ENCODE measurements at places on chromosomes 7 and 10.
A peak's percentile ranks its signal among the peaks of the same experiment; 100 is the strongest.

- no peak for DNase-seq
Observed at GRCh38 chr10:62844280-62845011, 28.3 kb upstream of the EGR2 start.

- DNase-seq, result no peak
Observed at GRCh38 chr10:12925845-12926244, 75.7 kb downstream of the CCDC3 start.

GRCh38 chr10:13067431-13067830 lies 32.5 kb upstream of the OPTN start:
- no peak for DNase-seq

DNA sequence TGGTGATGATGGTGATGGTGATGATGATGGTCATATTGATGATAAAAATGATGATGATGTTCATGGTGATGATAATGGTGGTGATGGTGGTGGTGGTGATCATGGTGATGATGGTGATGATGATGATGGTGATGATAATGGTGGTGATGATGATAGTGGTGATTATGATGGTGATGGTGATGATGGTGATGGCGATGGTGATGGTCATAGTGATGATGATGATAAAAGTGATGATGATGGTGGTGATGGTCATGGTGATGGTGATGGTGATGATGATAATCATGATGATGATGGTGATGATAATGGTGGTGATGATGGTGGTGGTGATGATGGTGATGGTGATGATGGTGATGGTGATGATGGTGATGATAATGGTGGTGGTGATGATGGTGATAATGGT lies 478.7 kb downstream of the TYW1 start:
- no peak for DNase-seq

GRCh38 chr7:47757921-47758411 lies 176.1 kb upstream of the TNS3 start:
- DNase-seq, result no peak

- DNase-seq, result no peak
Observed at GRCh38 chr7:22447762-22448161, 52.2 kb downstream of the STEAP1B start.

DNA sequence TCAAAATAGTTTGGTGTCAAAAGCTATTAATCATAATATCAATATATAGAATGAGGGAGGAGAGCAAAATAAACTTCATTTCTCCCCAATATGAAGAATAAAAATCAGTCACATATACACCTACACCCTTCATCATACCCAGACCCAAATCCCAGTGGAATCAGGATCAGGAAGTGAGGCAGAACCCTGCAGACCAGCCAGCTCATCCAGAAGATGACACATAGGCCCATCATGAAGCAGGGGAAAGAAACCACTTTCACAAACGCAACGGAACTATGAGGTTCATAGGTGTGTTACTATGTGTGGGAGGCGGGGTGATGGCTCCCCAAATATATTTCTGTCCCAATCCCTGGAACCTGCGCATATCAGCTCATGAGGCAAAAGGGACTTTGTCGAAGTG lies 89.0 kb downstream of the RSU1 start:
- DNase-seq, result no peak

GRCh38 chr10:129968853-129969183 lies 4.7 kb upstream of the EBF3 start:
- DNase-seq, result peak; percentile 39

DNA sequence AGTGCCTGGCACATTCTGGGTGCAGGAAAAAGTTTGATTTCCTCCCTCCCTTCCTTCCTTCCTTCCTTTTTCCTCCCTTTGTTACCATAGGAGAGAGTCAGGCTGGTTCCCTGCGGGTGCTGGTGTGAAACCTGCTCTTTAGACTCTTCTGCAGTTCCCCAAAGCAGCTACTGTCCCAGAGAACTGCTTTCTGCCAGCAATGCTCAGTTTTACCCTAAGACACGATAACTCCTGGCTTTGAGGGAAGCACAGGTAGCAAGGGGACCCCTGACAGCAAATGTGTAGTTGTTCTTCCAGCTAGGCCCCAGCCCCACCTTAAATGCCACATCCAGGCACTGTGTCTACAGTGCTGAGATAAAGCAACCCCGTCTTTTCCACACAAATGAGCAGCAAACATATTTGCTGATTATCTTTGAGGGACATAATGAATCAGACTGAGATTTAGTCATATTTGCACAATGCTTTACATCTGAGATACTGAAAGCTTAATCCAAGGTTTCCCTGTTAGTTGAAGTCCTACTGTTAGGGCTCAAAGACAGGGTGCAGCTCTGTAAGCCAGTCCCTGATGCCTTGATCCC lies 55.5 kb downstream of the MET start:
- no peak for DNase-seq

- no peak for DNase-seq
Observed at GRCh38 chr7:96497567-96497966, 175.7 kb upstream of the SLC25A13 start.

GRCh38 chr10:126080879-126081411 lies 184.6 kb downstream of the FANK1 start:
- DNase-seq, result no peak

- peak; percentile 60 for DNase-seq
Observed at GRCh38 chr7:100583132-100584053, 2.5 kb downstream of the LRCH4 start.

DNA sequence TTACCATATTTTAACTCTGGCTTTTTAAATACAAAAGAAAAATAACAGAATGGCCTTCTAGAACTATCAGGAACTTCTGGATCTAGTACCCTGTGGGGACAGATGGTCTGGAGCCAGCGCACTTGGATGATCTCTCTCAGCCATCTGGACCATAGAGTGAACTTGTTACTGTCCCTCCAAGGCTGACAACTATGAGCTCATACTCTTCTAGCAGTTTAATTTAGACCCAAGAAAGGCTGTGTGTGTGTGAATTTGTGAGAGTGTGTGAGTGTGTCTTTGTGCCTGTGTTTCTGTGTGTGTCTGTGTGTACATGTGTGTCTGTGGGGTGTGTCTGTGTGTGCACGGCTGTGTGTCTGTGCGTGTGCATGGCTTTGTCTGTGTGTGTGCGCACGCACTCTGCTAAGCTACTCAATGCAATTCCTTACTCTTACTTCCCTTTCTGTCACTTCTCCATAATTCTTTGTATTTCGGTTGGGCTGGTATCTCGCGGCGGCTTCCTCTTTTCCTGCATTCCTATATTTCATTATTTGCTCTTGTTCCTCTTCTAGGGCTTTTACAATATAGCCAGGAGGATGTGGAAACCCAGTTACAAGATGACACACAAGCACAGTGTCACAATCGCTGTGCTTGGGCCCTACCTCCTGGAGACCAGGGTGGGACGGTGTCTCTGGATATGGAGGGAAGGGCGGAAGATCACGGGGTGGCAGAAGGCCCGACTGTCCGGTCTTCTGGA lies 51.9 kb downstream of the IKZF1 start:
- DNase-seq, result no peak

GRCh38 chr10:49614242-49615198 lies 683 bp downstream of the CHAT start:
- DNase-seq, result no peak

GRCh38 chr7:114409750-114410149 lies 4.9 kb upstream of the FOXP2 start:
- no peak for DNase-seq

DNA sequence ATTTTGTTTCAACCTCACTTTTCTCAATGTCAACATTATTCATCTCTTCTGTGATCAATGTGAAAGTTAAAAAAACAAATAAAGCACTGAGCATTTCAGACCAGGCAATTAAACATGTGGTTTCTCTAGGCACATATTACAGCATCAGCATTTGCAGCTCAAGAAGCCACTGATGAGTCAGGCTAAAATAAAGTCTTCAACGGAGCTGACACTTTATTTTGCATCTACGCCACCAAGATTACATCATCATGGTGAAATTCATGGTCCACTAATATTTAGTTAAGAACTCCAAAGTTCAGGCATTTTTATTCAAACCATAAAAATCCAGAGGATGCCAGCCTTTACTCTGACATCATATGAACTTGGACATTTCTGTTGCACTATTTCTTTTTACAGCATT lies 33.0 kb downstream of the MAGI2 start:
- DNase-seq, result no peak

- DNase-seq, result peak; percentile 9
Observed at GRCh38 chr7:27901028-27901760, 161.2 kb downstream of the TAX1BP1 start.

GRCh38 chr10:70589762-70590654 lies 12.5 kb downstream of the PRF1 start:
- DNase-seq, result no peak

DNA sequence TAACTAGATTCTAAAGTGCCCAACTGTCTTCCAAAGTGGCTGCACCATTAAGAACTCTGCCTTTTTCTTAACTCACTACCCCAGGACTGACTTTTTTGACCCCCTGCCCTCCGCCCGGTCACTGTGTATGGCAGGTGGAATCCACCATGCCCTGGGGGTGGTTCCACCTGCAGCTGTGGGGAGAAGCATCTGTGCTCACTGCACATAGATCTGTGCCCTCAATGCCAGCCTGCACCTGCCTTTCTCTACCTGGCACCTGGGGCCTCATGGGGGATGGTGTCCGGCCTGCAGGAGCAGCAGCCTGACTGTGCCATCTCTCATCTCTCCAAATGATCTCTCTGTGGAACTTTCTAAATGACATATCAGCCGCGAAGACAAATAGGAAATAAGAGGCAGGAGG lies 353.5 kb downstream of the PAXIP1 start:
- DNase-seq, result no peak

GRCh38 chr10:70673929-70674559 lies 1.7 kb downstream of the ADAMTS14 start:
- DNase-seq, result no peak

GRCh38 chr7:90760892-90761291 lies 164.8 kb downstream of the CDK14 start:
- DNase-seq, result no peak

DNA sequence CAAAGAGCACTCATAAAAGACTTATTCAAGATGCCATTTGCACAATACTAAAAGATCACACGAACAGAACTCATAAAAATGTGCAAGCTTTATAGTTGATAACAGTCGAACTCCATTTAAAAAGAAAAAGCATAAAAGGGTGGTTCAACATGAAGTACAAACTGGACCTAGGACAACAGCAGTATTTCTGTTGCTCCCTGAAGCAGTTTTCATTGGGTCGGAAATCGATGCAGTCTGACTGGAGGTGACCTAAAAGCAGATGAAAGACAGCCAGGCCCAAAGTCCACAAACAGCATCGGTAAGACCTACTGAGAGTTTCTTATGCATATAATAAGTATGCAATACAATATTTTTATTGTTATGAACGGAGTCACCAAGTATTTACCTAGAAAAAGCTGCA lies 23.9 kb downstream of the FAM171A1 start:
- DNase-seq, result no peak

GRCh38 chr10:15300697-15301096 lies 70.4 kb downstream of the FAM171A1 start:
- DNase-seq, result no peak

DNA sequence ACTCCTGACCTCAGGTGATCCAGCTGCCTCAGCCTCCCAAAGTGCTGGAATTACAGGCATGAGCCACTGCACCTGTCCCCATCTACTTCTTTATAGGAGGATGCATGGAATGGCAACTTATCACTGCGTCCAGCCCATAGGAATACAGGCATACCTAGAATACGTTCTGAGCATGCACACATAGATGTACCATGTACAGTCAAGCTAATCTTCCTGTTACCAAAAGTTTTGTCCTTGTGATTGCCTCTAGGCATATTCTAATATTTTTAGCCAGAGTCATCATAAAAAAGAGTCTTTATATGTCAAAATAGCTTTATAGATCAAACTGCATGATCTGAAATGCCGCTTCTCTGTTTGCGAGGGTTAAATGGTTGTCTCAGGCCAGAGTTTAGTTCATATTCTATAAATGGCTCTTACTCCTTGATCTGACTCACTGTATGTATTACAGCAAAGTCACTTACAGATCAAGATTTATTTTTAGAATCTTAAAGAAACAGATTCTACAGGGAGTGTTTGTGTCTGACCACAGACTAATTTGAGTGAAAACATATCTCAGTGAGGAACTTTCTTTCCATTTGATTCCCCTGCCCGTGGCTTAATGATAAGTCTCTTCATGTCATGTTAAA lies 210.9 kb downstream of the CREB5 start:
- DNase-seq, result no peak

DNA sequence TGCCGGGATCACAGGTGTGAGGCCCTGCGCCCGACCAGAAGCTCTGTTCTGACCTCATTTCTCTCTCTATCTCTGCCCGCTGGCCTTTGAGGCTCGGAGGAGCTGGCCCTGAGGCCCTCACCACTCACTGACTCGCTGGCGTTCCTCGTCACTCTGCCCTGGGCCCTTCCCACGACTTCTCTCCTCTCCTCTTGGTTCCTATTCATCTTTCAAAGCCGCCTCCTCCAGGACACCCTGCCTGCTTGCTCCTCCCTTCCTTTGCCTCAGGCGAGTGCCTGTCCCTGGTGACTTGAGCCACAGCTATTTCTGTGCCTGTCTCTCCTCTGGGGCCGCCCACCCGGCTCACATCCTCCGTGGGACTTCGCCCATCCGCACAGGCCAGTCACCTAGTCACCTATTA lies 17.3 kb upstream of the ADGRA1 start:
- no peak for DNase-seq

DNA sequence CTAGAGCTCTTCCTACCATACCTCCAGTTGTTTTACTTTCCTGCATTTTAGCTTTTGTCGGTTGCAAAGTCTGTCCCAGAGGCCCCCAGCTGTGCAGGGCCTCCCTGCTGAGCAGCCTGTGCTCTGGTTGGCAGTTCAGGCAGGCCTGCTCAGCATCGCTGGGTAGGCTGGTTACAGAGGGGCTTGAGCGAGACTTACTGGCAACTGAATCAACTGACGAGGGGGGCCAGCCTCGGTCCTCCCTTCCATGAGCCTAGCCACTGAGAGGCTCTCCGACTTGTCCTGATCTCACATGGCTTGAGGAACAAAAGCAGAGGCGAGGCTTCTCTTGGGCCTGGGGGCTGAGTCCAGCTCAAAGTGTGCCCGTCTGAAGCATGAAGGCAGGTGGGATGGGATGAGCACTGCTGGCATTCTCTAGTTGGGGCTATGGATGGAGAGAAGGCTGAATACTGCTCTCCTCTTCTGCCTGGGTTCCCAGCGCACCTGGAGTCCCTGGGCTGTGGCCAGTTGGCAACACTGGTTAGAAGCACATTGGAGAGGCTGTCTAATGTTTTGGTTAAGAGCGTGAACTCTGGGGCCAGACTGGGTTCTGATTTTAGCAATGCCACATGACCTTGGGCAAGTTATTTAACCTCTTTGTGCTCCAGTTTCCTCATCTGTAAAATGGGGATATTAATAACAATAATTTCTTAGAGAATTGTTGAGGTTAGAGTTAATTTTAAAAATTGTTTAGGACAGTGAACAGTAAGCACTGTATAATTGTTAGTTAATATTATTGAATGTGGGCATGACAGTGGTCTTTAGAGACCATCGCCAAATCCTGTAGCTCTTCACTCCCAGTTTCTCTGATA lies 6.9 kb upstream of the SFRP5 start:
- no peak for DNase-seq

- no peak for DNase-seq
Observed at GRCh38 chr7:122412441-122412840, 107.9 kb upstream of the FEZF1 start.

GRCh38 chr10:27723436-27723835 lies 22.2 kb downstream of the MKX start:
- no peak for DNase-seq
